ENCODE measurements at places on chromosomes 3 and 15. TPM values are rescaled to one million over a fixed set of nuclear protein-coding genes. Genes with fewer than 3 reads are reported as not detected.

DNA sequence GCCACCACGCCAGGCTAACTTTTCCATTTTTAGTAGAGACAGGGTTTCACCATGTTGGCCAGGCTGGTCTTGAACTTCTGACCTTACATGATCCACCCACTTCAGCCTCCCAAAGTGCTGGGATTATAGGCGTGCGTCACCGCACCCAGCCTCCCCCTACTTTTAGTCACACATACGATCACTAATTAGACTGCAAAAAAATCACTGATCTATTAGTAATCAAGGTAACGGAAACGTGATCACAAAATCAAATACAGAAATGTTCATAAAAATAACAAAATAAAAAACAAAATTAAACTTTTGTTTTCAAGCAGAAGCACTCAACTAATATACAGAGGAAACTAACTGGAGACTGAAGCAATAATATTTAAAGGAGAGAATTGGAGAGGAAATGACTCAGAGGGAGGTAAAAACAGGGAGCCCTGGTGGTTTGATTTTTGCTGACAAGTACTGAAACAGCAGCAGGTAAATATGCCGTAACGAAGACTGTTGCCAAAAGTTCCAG, 4.6 kb downstream of the WDR53 start:
- no peaks in the 10 kb centered on the region for H3K36me3 ChIP-seq
- no peaks in the 10 kb centered on the region for H3K27me3 ChIP-seq
- peaks cover 4% of the 10 kb centered on the region for H3K4me1 ChIP-seq

GRCh38 chr15:33242165-33242564, 47.7 kb upstream of the FMN1 start:
- no peaks in the 10 kb centered on the region for H3K36me3 ChIP-seq
- peaks cover 6% of the 10 kb centered on the region for H3K27me3 ChIP-seq
- DNase-seq, result peak; percentile 83
- H3K4me1 ChIP-seq, result peaks cover 20% of the 10 kb centered on the region

- H3K4me3 ChIP-seq, result no peak overlapping the region
- no peaks in the 10 kb centered on the region for H3K36me3 ChIP-seq
- no peak for DNase-seq
- H3K27ac ChIP-seq, result no peak overlapping the region
- H3K4me1 ChIP-seq, result no peaks in the 10 kb centered on the region
Observed at GRCh38 chr15:67785431-67785830, 39.9 kb upstream of the SKOR1 start.

- peaks cover 97% of the 10 kb centered on the region for H3K36me3 ChIP-seq
- no peak overlapping the region for H3K4me3 ChIP-seq
- no peak overlapping the region for H3K27ac ChIP-seq
- no peak for DNase-seq
- no peaks in the 10 kb centered on the region for H3K4me1 ChIP-seq
- H3K27me3 ChIP-seq, result no peaks in the 10 kb centered on the region
Observed at GRCh38 chr3:58102976-58103451, 94.8 kb downstream of the FLNB start.

- no peak for DNase-seq
- no peak overlapping the region for H3K4me3 ChIP-seq
- H3K27me3 ChIP-seq, result no peaks in the 10 kb centered on the region
Observed at GRCh38 chr3:38458796-38459498, 5.3 kb downstream of the ACVR2B start.

- H3K36me3 ChIP-seq, result no peaks in the 10 kb centered on the region
- H3K4me1 ChIP-seq, result peaks cover 5% of the 10 kb centered on the region
- no peak overlapping the region for H3K4me3 ChIP-seq
- peak; percentile 9 for DNase-seq
Observed at GRCh38 chr15:79904271-79904670, 7.5 kb upstream of the MTHFS start.

DNA sequence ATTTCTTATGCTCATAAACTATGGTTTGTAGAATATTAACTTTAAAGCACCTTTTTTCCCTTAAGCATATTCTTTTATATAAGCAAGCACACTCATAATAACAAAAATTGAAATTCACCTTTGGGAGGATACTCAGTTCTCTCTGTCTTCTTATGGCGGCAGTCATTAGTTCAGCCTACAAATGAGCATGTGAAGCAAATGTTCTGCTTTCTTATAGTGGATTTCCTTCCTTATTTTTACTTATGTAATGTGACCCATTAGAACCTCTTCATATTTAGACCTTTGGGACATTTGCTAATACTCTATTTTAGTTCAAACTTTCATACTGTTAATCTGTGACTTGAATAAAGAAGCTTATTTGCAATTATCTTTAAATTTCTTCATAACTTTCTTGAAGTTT, at the start of gene P2RY13:
P2RY13 (minus strand) TSS at position 187 of the 400 bp plus-strand sequence; CDS start at position 166, 21 bp downstream.
- peak within 1 kb of the TSS; percentile 41 for H3K27ac ChIP-seq
- H3K36me3 ChIP-seq, result no peaks in the 10 kb centered on the region
- H3K4me3 ChIP-seq, result peak within 1 kb of the TSS; percentile 60
- no peak for DNase-seq
- peaks cover 16% of the 10 kb centered on the region for H3K4me1 ChIP-seq
- no peaks in the 10 kb centered on the region for H3K27me3 ChIP-seq

- no peaks in the 10 kb centered on the region for H3K36me3 ChIP-seq
- H3K27ac ChIP-seq, result no peak overlapping the region
- H3K4me1 ChIP-seq, result no peaks in the 10 kb centered on the region
- H3K27me3 ChIP-seq, result no peaks in the 10 kb centered on the region
- no peak for DNase-seq
- no peak overlapping the region for H3K4me3 ChIP-seq
Observed at GRCh38 chr3:163766112-163766511, 1312.2 kb downstream of the SI start.

GRCh38 chr3:108455212-108455705, 55.1 kb downstream of the MYH15 start:
- H3K4me3 ChIP-seq, result no peak overlapping the region
- H3K27ac ChIP-seq, result no peak overlapping the region
- H3K27me3 ChIP-seq, result no peaks in the 10 kb centered on the region
- H3K4me1 ChIP-seq, result peaks cover 22% of the 10 kb centered on the region
- H3K36me3 ChIP-seq, result no peaks in the 10 kb centered on the region

The TM4SF4 gene
- polyA plus RNA-seq, result 0.48 TPM

GRCh38 chr3:169242708-169243513, 420.6 kb downstream of the MECOM start:
- no peaks in the 10 kb centered on the region for H3K27me3 ChIP-seq
- H3K27ac ChIP-seq, result peak overlapping the region; percentile 69
- DNase-seq, result no peak
- H3K4me1 ChIP-seq, result peaks cover 32% of the 10 kb centered on the region

GRCh38 chr3:18179521-18179920, 245.6 kb downstream of the SATB1 start:
- DNase-seq, result no peak
- H3K27ac ChIP-seq, result no peak overlapping the region
- H3K36me3 ChIP-seq, result no peaks in the 10 kb centered on the region

DNA sequence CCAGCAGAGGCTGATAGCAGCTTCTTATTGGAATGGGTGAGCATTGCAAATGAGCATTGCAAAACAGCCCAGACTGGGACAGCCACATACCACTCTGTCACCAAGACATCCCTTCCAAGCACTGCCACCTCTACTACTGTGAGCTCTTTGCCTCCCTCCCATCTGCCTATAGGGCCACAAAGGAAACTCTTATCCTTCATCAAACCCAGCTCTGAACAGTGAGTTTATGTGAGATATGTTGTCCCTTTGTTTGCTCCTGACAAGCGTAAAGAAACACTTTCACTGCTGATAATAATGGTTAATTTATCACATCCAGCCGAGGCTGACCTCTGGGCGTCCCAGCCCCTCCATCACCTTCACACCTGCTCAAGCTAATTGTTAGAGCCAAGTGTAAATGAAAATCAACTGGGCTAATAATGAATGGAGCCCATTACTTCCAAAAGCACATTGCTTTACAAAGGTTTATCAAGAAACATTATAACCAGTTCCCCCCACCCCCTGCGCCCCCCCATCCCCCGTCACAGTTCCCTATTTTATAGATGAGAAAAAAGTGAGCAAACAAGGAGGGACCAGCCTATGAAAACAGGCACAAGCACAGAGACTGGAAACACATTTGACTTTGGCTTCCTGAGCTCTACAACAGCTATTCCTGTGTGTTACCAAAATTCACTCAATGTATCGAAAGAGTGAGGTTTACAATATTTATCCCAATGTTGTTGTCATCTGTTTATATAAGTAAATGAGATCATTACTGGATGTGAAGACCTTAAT, 146.3 kb downstream of the ANXA2 start:
- H3K27ac ChIP-seq, result no peak overlapping the region
- DNase-seq, result no peak
- no peak overlapping the region for H3K4me3 ChIP-seq
- H3K36me3 ChIP-seq, result no peaks in the 10 kb centered on the region

GRCh38 chr3:61277411-61277810, 26.2 kb upstream of the FHIT start:
- no peaks in the 10 kb centered on the region for H3K4me1 ChIP-seq
- H3K4me3 ChIP-seq, result no peak overlapping the region
- no peaks in the 10 kb centered on the region for H3K27me3 ChIP-seq
- DNase-seq, result no peak
- no peak overlapping the region for H3K27ac ChIP-seq

DNA sequence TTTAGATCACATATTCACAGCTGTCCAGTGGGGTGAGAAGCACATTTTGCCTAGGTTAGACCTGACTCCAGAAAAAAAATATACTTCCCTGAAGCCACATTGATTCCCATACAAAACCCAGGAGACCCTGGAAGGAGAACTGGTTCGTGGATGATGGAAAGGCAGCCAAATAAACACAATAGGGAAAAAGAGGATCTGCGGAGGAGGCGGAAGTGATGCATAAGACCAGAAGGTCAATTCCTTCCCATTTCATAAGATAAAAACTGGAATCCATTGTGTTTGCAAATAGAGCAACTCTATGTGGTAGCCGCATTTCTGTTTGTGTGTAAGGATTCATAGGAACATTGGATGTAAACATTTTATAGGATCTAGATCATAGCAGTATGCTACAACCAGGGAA, 781.9 kb upstream of the GRM7 start:
- no peaks in the 10 kb centered on the region for H3K4me1 ChIP-seq
- no peak overlapping the region for H3K4me3 ChIP-seq
- no peak for DNase-seq
- no peaks in the 10 kb centered on the region for H3K36me3 ChIP-seq
- H3K27ac ChIP-seq, result no peak overlapping the region
- H3K27me3 ChIP-seq, result no peaks in the 10 kb centered on the region

- peak overlapping the region; percentile 99 for H3K27ac ChIP-seq
- DNase-seq, result peak; percentile 67
- no peaks in the 10 kb centered on the region for H3K27me3 ChIP-seq
- H3K4me1 ChIP-seq, result peaks cover 31% of the 10 kb centered on the region
Observed at GRCh38 chr15:72472992-72473610, 1.0 kb upstream of the ARIH1 start.

DNA sequence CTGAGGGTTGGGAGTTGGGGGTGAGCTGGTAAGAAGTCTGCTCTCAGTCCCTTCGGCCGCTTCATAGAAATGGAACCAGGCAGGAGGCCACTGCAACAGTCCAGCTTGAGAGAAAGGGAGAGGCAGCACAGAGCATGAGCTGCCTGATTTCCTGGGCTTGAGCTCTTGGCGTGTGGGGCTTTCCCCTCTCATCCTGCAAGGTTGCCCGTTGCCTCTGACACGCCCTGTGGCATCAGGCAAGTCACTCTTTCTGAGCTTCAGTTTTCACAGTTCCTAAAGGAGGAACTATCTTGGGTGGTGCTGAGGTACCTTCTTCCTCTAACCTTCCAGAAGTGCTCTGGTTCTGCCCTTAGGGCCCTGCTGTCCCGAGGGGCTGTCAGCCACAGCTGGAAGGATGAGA, 4.9 kb downstream of the MESP2 start:
- H3K4me1 ChIP-seq, result peaks cover 36% of the 10 kb centered on the region
- H3K27ac ChIP-seq, result no peak overlapping the region
- DNase-seq, result no peak
- no peaks in the 10 kb centered on the region for H3K27me3 ChIP-seq

GRCh38 chr15:63801910-63802309, 31.8 kb downstream of the HERC1 start:
- no peaks in the 10 kb centered on the region for H3K27me3 ChIP-seq
- H3K4me1 ChIP-seq, result peaks cover 7% of the 10 kb centered on the region
- H3K4me3 ChIP-seq, result no peak overlapping the region

All from GM23248 (cell line).